ENCODE measurements at places on chromosomes 6 and 20.

GRCh38 chr20:62975812-62976508, 23.5 kb downstream of the SLC17A9 start:
- no peak for DNase-seq

DNA sequence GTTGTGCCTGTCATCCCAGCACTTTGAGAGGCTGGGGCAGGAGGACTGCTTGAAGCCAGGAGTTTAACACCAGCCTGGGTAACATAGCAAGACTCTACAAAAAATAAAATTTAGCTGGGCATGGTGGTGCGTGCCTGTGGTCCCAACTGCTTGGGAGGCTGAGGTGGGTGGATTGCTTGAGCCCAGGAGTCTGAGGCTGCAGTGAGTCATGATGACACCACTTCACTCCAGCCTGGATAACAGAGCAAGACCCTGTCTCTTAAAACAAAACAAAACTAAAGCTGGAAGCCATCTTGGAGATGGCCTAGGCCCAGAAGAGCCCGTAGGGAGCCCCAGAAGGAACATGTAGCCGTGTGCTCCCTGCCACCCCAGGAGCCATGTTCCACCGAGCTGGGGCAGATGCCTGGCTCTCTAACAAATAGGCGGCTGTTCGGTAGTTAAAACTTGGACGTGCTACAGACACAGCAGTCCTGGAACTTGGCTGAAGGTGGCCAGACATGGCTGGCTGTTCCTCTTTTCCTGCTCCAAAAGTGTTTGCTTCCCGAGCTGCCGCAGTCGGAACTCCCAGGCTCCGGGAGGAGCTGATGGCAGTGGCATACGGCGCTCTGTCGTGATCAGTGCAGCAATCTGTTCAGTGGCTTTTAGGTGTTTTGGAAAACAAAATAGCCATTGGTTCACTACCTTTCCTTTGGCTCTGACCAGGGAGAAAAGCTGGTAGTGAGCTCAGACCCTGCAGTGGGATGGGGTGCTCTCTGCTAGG, 37.0 kb downstream of the DYNLT1 start:
- DNase-seq = no peak

DNA sequence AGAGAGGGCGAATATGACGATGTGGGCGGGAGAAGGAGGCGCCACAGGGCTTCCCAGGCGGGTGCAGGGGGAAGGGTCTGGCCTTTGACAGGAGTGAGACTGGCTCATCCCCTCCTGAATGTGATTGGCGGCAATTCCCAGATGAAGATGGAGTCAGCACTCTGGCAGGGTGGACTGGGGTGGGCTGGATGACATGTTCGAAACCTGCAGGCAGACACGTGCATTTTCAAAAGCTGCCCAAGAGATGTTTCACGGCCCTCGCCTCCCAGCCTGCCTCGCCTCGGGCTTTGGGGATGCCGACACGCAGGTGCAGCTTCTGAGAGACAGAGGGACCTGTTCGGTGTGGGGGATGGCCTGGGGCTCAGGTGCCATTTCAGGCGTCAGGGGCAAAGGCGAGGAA, 66.8 kb upstream of the AFDN start:
- no peak for DNase-seq

- DNase-seq = no peak
Observed at GRCh38 chr6:75604294-75604693, 2.6 kb downstream of the SENP6 start.

- DNase-seq = no peak
Observed at GRCh38 chr6:79954849-79955248, 7.5 kb upstream of the ELOVL4 start.

DNA sequence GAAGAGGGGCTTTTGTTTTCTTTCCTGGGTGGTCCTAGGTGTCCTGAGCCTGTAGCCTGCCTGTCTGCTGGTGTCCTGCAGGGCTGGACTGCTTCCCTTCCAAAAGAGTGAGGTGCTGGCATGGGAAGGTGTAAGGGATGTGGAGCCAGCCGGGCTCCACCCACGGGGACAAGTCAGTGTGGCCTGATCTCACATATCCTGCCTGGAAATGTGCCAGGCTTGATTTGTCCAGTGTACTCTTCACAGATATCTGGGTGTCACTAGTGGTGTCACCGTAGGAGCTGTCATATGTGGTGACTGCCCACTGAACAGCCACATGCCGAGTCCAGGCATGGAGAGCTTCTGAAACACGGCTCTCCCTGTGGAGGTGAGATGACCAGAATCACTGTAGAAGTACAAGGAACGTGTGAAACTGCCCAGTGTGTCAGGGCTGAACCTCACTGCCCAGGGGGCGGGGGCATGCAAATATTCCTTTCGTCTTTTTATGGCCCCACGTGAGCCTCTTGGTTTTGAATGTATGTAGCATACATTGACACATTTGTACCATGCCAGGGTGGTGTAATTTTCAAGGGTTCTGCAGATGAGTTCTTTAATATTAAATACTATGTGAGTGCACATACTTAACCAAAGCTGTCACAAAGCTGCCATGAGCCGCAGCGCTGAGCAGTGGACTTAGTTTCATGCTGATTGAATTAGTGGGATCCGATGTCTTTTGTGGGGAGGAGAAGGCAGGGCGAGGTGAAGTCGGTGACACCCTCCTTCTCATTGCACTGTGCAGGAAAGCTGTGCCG, 55.8 kb downstream of the CDH4 start:
- DNase-seq = no peak

GRCh38 chr6:13422681-13423221, 64.6 kb downstream of the GFOD1 start:
- no peak for DNase-seq

DNA sequence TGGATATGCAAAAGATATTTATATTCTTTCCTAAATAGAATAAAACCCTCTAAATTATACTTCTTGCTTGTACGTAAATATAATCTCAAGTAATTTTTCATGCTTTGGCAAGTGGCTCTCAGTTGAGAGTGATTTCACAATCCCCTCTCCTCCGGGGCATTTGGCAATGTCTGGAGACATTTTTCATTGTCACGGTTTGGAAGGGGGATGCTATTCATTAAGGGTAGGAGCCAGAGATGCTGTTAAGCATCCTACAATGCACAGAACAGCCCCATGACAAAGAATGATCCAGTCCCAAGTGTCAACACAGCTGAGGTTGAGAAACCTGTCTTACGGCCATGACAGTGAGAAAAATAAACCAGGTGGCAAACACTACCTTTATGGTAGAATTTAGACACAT, 75.7 kb downstream of the AGPAT4 start:
- DNase-seq = no peak

DNA sequence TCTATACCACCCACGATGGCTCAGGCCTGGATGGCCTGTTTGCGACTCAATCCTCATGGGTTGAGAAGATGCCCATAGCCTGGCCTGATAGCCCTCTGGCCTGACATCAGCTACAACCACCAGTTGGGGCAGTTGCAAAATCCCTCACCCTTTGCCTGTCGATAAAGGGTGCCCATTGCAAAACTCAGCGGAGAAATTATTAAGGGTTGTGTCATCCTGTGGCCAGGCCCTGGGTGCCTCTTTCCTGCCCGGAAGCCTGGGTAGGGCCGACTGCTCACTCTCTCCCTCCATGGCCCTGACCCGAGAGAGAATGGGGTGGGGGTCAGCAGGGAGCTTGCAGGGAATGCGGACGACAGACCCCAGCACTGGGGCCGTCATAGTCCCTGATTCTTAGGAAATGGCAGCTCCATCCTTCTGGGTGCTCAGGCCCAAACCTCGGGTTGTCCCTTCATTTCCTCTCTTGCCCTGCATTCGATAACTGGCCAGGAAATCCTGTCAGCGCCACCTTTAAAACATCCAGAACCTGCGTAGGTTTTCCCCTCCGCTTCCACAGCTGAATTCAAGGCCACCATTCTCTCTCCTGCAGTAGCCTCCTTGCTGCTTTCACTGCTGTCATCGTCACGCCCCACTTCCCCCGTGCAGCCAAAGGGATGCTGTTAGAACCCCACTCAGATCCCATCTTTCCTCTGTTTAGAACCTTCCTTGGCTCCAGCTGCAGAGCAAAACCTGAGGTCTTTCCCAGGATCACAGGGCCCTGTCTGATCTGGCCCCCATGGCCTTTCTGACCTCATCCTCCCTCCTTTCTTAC, 31.1 kb downstream of the CEBPB start:
- DNase-seq = no peak

DNA sequence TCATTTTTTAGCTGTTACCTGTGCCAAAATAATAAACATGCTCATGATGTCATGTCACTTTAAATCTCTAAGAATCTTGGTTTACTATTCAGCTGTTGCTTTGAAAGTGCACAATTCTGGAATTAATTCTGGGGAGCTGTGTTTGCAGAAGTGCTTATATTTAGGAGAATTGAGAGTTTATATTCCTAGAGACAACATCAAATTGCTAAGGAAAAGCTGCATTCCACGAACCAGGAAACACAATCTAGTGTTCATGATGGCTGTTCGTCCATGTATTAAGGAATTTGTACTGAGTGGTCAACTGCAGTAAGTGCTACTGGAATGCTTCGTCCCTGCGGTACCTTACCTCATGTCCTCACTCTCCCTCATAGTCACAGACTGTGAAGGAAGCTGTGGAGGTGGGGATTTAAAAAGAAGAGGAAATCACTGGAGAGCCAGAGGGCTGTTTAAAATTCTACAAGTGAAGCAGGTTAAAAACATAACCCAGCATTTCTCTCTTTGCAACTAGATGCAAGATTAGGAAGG, 161.0 kb downstream of the TRMT11 start:
- no peak for DNase-seq

DNA sequence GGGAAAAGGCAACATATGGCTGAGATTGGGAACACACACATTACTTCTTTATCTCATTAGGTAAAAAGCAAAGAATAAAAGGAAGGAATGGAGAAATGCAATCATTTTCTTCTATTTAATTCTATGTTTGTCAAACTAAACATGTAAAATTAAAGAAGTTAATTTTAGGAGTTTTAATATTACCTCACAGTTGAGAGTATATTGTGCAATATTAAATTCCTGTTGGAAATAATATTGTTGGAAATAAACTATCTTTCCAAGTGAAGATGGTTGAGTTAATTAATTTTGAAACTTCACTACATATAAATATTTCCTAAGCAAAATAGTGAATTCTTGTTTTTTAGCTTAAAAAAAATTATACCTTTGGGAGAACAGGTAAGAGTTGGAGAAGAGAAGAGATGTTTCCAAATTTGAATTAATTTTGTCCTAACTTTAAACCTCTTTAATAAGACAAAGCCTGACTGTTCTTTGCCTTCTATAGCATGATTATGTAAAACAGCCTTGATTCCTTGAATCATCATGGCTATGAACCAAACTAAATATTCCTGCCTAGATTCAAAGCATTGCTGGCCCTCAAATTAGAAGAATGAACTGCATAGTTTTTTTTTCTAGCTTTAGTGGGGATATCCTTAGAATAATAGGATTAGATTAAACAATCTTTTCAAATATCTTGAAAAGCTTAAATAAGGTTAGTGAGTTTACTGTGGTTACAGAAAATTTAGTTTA, 1349.1 kb upstream of the ADGRB3 start:
- no peak for DNase-seq

- DNase-seq = no peak
Observed at GRCh38 chr6:35562060-35562459, 49.4 kb upstream of the TULP1 start.

- DNase-seq = no peak
Observed at GRCh38 chr20:62529896-62530642, 54.3 kb upstream of the GATA5 start.

DNA sequence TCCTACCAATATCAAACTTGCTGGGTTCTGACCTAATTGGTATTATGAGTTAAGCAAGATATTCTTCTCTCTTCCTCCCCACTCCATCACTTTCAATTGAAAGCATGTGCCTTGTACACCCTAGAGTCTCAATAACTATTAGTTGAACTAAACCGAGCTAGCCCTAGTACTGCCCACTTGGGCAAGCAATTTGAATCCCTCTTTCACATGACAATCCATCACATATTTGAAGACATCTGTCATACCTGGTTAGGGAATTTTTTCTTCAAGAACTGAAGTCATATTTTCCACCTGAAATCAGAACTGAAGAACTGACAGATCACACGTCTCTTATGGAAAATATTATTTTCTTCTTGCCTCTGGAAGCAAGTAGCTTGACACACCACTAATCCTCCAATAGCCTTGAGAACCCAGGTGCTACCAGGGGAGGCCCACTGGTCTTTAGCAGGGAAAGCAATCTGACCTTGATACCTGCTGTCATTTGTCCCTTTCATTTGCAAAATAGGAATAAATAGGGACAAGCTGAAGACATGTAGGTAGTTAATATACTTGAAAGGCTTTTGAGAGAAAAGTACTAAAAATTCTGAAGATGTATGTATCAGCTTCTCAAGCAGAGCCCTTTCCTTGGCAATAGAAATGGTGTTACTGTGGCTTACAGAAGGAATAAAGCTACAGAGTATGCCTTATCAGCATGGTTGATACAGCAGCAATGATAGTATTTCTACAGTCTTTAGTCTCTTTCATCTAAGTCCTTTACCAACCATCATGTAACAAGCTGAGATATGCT, 71.4 kb downstream of the GJA10 start:
- no peak for DNase-seq

- DNase-seq = no peak
Observed at GRCh38 chr6:21332660-21333059, 260.9 kb upstream of the SOX4 start.

DNA sequence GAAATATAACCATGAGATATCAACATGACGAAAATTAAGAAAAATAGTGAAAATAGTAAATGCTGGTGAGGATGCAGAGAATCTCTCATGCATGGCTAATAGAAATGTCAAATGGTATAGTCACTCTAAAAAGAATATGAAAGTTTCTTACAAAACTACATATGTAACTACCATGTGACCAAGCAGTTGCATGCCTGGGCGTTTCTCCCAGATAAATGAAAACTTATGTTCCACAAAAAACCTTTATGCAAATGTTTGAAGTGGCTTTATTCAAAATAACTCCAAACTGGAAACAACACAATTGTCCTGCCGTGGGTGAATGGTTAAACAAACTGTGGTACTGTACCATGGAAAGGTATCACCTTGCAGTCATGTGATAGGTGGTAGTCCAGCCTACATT, 112.4 kb downstream of the HDGFL1 start:
- no peak for DNase-seq

DNA sequence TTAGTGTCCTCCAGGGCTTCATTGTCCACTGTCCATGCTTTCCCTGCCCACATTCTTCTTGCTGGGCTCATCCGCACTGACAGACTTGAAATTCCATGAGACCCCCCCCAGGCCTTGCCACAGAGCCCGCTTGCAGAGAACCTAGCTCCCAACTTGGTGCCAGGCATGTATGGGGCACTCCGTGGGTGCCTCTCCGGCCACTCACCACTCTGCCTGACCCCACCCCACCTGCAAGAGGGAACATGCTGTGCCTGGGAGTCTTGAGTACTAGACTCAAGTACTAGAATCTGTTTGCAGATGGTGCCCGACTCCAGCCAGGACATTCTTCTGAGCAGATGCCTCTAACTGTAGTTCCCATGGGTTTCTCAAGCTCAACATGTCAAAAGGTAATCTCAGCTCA, 47.9 kb downstream of the TRERF1 start:
- no peak for DNase-seq

- DNase-seq = no peak
Observed at GRCh38 chr6:23177806-23178205, 608.4 kb downstream of the HDGFL1 start.

GRCh38 chr6:135411339-135411738, 86.2 kb downstream of the AHI1 start:
- no peak for DNase-seq

- DNase-seq = no peak
Observed at GRCh38 chr6:31621991-31622390, 1.5 kb downstream of the PRRC2A start.

All from activated naive CD8-positive, alpha-beta T cell treated with anti-CD3 and anti-CD28 coated beads, Interleukin-2, amount 50 U/mL, for 16 hours (primary cell).